Stimulated activated CD4-positive, alpha-beta T cell treated with anti-CD3 and anti-CD28 coated beads, Interleukin-2, amount 100 ng/mL, for 24 hours (primary cell): ENCODE measurements at places on chromosomes 7 and 10.
A peak's percentile ranks its signal among the peaks of the same experiment; 100 is the strongest.

GRCh38 chr10:116444527-116445142, 17.0 kb downstream of the PNLIPRP3 start:
- peak; percentile 2 for DNase-seq

- no peak for DNase-seq
Observed at GRCh38 chr10:97768322-97769315, 3.2 kb downstream of the SFRP5 start.

GRCh38 chr7:131995324-131995723, 438.9 kb upstream of the PODXL start:
- no peak for DNase-seq

DNA sequence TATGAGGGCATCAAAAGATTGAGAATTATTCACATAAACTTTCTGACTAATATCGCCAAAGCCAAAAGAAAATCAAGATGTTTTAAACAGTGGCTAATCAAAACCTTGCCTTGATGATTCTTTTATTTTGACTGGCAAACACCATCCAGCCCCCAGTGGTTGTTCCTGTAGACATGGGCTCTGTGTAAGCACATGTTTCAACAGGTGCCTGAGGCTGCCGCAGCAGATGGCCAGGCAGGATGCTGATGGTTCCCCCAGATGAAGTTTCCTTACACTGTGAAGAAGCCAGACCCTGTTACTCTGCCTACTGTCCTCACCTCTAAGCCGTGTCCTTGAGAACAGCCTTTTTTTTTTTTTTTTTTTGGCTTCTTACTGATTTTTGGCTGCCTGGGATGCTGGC, 146.5 kb downstream of the RAB11FIP2 start:
- no peak for DNase-seq

DNA sequence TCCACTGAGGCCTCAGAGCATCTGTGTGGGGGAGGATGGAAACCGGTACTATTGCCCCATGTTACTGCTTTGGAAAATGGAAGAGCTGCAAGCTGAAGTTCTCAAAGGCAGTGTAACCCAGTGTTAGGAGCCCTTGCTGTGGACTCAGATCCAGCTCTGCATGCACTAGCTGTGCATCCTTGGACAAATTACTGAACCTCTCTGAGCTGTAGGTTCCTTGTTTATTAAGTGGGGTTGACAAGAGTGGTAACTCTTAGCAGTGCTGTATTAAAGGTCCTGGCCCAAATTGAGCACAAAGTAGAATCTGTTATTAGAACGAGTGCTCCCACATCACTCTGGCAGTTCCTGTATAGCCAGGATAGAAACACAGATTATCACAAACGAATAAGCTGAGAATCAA, 234.2 kb downstream of the USP6NL start:
- no peak for DNase-seq

DNA sequence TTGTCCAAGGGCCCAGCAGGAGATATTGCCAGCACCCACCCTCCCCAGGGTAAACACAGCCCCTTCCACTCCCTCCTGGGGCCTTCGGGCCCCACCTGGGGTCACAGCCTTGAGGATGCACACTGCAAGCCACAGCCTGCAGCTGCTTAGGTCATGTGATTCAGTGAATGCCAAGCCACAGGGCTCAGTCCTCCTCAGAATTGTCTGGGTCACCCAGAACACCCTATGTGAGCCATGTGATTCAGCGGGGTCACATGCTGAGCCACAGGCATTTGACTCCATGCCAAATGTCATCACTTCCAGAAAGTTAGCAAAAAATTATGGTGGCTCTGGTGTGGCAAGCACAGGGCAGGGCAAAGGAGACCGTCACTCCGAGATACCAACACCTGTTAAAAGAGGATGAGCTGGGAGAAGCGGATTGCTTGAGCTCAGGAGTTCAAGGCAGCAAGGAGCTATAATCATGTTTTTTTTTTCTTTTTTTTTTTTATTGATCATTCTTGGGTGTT, 17.2 kb upstream of the PSAP start:
- DNase-seq = no peak

DNA sequence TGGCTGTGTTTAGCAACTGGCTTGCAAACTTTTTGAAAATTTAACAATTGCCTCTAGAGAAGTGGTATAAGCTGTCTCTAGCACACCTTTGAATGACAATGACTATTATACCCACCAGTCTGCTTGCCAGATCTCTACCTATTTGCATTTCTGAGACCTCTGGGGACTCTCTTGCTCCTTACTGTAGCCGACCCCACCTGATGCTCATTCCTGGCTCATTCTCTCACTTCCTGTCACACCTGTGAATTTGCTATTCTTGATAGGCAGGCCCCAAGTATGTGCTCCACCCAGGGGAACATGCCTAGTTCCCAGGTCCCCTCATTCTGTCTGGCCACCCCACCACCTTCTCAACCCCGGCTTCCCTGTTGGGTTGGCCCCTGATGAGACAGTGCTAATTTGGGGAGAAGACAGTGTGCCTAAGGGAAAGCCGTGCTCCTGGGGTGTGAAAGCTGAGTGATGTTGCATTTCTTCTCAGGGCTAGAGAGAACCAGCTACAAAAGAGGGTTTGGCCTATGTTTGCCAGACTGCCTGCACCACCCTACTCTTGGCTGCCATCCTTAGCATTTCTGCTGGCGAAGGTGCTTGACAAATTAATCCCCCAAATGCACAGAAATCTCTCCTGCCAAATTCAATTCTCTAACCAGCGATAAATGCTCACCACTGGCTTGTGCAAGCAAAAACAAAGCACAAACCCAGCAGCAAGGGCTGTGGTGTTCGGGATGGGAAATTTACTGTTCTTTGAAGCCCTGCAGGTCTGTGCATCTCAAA, 138.2 kb downstream of the RPS24 start:
- no peak for DNase-seq

GRCh38 chr10:130339911-130340310, 203.7 kb downstream of the GLRX3 start:
- no peak for DNase-seq

DNA sequence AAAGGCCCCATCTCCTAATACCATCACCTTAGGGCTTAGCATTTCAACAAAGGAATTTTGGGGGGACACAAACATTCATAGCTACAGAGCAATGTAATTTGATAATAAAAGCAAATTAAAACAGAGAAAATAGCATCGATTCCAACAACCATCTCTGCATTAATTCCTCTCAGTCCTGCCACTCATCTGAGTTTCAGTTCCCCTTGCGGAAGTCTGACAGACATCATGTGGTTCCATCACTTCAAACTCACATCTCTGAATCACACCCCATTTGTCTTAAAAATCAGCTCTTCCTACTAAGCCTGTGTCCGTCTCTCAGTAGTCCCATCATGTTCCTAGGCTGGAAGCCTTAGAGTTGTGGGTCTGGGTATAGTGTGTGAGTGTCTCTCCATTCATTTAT, 3.6 kb downstream of the ADCK2 start:
- DNase-seq = no peak

DNA sequence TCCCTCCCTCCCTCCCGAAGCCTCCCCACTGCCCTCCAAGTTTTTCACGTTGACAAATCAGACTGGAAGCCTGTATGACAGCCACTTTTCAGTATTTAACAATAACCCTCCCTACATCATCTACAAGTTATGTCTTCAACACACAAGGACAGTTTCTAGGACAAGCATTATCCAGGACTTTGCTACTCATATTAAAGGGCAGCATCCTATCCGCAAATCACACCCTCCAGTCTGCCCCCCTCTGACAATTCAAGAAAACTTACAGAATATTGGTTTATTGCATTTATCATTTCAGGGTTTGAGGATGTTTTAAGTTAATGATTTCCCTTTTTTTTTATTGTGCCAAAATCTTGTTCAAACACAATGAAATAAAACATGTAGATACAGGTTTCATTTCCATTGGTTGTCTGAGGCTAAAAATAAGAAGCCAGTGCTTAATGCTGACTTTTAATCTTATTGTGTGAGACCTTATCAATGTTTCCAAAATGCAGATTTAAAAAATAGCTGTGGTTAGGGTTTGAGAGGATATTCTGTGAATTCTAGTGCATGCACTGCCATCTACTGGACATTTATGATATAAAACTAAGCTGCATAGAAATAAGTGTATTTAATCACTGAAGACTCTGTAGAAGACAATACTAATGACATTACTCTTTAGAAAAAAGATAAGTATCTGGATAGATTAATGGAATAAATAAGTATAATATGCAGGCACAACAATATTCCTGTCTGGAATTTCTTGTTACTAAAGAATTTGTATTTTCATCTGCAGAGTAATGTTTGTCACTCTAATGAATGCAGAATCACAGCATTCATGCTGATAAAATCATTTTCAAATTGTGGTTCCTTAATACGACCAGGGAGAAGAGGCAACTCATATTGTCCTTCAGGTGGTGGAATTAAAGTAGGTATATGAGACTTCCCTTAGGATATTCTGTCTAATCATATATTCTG, 64.1 kb downstream of the CAV1 start:
- no peak for DNase-seq

GRCh38 chr7:35252612-35253459, 1.1 kb downstream of the TBX20 start:
- no peak for DNase-seq

DNA sequence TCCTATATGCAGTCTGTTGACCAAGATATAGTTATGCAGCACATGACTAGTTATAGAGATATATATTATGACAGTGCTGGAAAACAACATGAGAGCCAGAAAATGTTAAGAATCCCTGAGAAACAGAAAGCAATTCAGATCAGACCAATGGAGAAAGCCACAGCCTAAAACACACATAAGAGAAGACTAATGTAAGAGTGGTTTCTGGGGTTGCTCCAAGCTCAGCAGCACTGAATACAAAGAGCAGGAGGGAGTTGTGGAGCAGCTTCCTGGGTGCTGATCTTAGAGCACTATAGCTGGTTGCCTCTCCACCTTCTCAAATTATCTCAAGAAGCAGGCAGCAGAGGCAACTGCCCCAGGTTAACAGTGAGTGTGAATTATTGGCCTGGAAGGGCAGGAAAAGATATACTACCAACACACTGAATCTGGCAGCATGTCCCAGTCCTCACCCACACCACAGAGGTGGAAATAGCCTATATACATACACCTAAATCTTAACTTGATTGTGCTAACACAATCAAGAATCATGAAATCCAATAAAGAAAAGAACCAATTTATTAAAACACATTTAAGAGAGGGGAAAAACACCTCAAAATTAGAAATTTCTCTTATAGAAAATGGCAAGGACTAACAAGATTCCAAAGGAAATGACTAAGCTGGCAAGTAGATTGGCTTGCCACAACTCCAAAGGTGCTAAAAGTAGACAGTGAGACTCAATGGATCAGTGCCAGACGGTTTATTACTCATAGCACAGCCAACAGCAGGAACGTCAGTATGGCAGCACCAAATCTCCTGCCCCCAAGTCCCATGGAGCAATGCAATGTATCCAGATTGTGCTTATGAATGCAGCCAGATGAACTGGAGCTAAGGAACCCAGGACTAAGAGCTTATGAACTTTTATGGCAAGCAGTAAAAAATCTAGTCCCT, 5.1 kb downstream of the PTTG1IP2 start:
- no peak for DNase-seq
